ENCODE measurements at places on chromosomes 5 and 9. TPM values are rescaled to one million over a fixed set of nuclear protein-coding genes. Genes with fewer than 3 reads are reported as not detected.

DNA sequence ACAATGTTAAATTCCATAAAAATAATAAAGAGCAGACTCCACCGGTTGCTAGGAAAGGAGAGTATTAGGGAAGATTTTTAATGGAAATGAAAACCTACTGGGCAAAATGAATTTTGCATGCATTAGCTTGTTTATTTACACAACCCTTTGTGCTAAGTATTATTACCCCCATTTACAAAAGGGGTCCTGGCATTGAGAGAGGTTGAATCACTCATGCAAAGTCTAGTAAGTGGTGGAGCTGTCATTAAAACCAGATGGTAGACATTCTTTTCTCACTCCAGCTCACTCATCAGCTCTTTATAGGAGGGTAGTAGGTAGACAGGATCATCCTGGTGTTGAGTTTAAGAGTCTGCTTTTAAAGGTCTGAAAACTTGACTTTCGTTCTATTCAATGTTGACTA is 395.1 kb downstream of the PLK2 start:
- DNase-seq, result no peak

DNA sequence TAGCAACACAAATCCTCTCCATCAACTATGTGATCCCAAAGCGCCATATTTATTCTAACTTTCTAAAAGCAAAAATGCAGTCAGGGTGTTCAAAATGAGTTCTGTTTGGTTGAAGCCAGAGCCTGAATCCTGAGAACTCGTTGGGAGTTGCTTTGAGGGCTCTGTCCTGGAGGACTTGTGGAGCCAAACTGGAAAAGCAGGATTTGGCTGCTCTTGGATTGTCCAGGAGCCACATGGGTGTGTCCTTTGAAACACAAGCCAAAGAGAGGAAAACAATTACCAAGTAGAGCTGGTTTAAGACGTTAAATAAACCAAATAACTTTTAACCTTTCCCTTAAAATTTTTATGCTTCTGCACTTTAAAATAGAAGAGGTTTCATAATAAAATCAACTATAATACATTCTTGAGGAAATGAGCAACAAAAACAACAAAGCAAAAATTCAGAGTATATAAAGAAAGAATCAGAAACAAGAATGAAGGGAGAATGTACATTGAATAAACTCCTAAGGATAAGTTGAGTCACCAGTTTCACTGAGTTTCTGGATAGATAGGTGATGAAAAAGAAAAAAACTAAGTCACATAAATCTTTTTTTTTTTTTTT is 13.5 kb downstream of the C5orf46 start:
- DNase-seq, result no peak

GRCh38 chr5:68778484-68778883 is 315.3 kb upstream of the SLC30A5 start:
- DNase-seq, result no peak

DNA sequence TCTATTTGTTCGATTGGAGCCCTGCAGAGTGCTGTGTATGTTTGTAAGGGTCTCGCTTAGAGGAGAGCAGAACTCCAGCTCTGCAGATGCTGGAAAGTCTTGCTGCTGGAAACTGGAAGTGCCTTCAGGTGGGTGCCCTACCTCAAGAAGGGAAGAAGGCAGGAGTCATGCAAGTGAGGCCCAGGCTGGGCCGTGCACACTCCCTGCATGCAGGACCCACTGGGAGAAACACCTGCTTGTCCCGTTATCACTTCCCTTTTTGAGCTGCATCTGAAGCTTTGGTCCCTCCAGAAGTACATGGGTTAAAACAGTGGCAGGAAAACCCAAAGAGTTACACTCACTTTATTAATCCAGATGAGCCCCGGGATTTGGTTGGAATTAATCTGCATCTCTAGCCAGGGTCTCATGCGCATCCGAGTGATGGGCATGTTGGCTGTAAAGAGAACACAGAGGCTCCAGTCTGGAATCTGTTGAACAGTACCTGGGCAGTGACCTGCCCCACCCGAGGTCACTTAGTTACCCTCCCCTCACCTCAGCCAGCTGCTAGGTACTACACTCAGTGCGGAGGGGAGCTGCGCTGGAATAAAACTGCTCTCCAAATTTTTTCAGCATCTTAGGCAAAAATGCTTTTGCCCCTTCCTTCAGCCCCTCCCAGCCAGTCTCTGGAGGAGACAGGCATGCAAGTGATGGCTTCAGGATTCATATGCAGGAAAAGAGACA is 1.4 kb downstream of the IRF1 start:
- no peak for DNase-seq

FGF1 gene
- not detected for total RNA-seq

GRCh38 chr5:173626505-173626820 is 10.0 kb upstream of the BOD1 start:
- DNase-seq, result no peak

- peak; percentile 68 for DNase-seq
These were observed 203.3 kb upstream of the CDH9 start for GRCh38 chr5:27241564-27242257.

- no peak for DNase-seq
These were observed 341.8 kb downstream of the PIK3R1 start for GRCh38 chr5:68557162-68557936.

DNA sequence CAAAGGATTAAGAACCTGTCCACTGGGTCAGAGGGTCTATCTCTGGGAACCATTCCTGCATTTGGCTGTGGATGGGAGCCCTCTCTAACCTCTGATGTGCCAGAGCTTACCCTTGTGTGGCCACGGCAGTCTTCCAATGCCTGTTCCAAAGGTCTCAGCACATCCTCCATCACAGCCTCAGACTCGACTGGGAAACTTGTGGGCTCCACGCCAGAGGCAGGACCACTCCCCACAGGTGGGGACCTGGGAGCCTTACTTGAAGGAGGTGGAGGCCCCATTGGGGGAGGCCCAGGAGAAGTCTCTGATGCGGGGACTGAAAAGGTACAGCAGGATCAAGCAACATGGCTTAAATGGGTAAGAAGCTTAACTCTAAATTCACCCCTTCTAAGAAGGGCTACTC is 4.4 kb downstream of the EIF4EBP3 start:
- DNase-seq, result no peak

PDZD2 gene
- 0.10 TPM for total RNA-seq

PCDHGA12 gene
- total RNA-seq, result 0.21 TPM

SNX24 gene
- total RNA-seq, result 32.8 TPM

OLFML2A gene
- total RNA-seq, result 44.5 TPM

IL13 gene
- total RNA-seq, result not detected

DNA sequence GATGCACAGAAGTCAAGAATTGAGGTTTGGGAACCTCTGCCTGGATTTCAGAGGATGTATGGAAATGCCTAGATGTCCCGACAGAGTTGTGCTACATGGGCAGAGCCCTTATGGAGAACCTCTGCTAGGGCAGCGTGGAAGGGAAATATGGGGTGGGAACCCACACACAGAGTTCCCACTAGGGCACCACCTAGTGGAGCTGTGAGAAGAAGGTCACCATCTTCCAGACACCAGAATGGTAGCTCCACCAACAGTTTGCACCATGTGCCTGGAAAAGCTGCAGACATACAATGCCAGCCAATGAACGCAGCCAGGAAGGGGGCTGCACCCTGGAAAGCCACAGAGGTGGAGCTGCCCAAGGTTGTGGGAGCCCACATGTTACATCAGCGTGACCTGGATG is 104.5 kb downstream of the STK32A start:
- no peak for DNase-seq

AHRR gene
- 23.6 TPM for total RNA-seq

DNA sequence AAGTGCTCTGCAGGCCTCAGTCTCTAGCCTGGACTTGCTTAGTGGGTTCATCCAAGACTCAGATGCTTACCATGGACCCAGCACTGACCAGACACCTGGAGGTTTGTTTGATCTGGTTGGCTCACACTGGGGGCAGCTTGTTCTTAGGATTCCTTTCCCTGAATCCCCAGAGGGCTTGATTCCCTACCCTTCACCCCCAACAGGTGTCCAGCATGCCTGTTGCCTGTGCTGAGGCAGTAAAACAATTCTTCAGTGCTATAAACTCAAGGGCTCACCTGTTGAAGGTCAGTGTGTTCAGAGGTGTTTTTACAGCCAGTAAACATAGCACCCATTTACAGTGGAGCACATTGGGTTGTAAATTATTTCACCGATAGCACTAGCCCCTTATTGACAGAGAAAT is 123.8 kb upstream of the KLF4 start:
- no peak for DNase-seq

- DNase-seq, result no peak
These were observed 115.9 kb upstream of the FCN2 start for GRCh38 chr9:134764473-134765269.

DNA sequence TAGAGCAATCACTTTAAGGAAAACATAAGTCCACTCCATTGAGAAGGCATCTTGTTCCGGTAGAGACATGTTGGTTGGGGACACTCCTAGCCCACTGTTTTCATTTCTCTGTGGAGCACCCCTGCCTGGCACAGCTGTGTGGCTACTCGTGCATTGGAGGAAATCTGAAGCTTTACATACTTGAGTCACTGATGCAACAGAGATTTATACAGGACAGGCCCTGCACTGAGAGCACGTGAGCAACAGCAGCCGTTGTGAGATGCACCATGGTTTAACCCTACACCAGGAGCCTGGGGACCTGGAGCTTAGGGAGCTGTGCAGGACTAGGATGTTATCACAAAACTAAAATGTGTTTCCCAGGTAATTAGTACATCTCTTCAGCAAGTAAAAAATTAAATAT is 230.7 kb upstream of the IRX1 start:
- DNase-seq, result no peak

GRCh38 chr9:23496489-23497136 is 329.4 kb downstream of the ELAVL2 start:
- DNase-seq, result no peak

DNA sequence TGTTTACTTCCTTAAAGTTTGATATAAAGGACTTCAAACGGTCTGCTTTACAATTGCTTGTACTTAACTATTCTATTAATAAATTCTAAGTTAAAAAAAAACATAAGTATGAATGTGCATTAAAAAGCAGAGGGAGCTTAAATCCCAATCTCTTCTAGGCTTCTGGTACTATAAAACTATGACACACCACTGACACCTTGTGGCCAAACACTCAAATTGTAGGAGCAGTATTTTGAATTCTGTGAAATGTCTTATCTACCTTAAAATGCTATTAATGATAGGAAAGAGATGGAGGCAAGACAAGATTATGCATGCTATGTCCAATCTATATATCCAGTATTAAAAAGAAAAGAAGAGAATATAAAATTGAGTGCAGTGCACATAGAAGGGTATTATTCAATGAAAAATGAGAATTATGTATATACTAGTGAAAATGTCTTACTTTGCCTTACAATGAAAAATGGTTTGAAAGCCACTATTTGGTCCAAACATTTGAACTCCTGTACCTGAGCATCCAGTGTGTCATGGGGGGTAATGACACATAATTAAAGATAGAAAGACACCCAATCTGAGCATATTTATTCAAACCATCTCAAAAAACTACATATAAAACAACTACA is 87.6 kb downstream of the ERP44 start:
- no peak for DNase-seq

- no peak for DNase-seq
These were observed 356.9 kb upstream of the RGMB start for GRCh38 chr5:98416541-98416940.

DNA sequence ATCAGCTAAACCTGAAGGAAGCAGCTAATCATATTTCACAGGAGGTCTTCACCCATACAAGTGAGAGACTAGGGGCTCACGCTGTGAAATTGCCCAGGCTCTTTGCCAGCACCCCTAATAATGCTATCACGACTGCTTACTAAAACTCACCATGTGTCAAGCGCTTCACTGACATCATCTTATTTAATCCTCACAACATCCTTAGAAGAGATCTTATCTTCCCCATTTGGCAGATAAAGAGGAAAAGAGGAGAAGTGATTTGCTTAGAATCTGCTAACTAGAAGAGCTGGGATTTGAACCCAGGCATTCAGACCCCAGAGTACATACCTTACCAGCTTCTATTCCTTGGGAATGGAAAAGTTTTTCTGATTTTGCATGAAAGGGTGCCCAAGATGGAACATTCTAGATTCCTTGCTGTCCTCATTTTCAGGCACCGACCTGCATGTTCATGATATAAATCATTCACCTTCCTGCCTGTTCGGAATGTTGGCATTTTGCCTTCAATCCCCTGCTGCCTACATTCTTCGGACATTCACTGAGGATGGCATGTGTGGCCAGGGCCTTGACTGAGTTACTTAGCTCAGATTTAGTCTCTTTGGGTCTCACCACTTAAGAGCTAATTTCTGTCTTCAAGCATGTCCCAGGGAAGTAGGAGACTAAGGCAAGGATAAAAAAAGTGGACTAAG is 88.1 kb downstream of the SH3TC2 start:
- no peak for DNase-seq

DNA sequence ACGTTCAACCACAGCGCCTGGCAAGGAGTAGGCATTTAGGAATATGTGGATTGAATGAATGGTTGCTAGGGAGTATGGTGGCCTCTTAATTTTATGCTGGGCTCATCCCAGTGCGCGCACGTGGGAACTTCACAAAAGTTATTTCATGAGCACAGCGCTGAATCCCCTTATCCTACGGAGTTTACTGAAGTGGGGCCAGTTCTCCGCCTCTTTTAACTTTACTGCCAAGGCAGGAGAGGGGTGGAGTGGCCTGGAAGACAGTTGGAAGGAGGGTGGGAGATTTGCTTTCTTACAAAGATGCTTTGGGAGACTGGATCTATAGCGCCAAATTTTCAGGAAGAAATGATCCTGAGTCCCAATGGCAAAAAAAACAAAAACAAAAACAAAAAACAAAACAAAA is 326.5 kb downstream of the SH3GL2 start:
- no peak for DNase-seq

DNA sequence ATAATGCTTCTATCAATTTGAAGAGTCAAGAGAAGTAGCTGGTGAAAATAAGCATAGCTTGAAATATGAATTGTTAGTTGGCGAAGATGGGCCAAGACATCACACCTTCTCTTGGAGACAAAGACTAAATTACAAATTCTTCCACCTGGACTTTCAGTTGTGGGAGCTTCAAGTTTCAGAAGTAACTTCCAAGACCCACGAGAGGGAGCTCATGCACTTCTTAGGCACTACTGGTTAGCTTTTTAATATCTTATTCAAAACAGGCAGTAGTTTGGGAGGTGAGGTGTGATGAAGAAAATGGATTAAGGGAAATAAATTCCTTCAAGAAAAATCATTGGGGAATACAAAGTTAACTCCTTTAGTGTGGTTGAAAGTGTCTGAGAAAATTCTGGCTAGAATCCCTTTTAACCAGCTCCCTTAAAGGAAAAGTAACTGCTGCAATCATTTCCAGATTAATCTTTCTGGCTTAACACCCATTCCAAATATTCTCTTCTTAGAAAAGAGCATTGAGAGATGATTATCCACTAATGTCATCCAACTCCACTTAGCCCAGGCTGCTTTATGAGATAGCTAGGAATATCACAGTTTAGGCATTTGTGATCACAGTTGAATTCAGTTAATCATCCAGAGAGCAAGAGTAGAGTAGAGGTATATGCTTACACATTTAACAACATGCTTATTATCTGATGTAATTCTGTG is 139.5 kb upstream of the DMRTA1 start:
- DNase-seq, result no peak

- DNase-seq, result no peak
These were observed 44.4 kb downstream of the PARP8 start for GRCh38 chr5:50710838-50711237.
